Cardiac septum (tissue), 1 donor: ENCODE measurements at places on chromosomes 5 and 9. TPM values are rescaled to one million over a fixed set of nuclear protein-coding genes. Genes with fewer than 3 reads are reported as not detected.

- no peak for DNase-seq
Measured at GRCh38 chr5:36720688-36721087, 114.3 kb downstream of the SLC1A3 start.

- no peak for DNase-seq
Measured at GRCh38 chr5:139402561-139403158, 1.2 kb downstream of the SPATA24 start.

GRCh38 chr5:117454716-117455212, 880.1 kb upstream of the SEMA6A start:
- no peak for DNase-seq

- DNase-seq, result no peak
Measured at GRCh38 chr5:79491690-79492317, 22.1 kb downstream of the HOMER1 start.

DNA sequence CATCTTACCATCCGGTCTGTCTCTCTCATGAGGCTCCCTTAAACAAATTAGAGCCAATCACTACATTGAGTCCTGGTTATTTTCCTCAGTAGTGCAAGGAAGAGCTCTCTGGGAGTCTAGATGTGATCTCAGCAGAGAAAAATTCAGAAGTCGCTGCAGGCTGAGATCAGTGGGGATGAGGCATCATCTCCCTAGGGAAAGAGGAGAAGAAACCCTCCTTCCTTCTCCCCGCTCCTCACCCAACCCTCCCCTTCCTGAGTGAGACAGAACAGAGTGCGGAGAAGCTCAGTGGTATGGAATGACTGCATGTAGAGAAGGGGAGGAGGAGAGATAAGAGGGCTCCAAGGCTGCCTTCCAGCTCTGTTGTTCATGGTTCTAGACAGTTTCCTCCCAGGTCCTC, 80.5 kb downstream of the PAPPA start:
- DNase-seq, result no peak

DNA sequence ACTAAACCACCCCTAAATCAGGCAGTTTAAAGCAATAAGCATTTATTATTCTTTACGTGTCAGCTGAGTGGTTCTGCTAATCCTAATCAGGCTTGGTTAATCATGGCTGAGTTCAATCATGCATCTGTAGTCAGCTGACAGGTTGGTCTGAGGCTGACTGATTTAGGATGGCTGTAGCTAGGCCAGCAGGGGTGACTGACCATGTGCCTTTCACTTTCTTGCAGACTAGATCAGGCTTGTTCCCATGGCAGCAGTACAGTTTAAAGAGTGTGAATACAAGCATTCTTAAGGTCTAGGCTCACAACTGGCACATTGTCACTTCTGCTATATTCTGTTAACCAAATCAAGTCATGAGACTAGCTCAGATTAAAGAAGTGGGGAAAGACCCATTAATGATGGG, 16.1 kb upstream of the MPDZ start:
- no peak for DNase-seq

DNA sequence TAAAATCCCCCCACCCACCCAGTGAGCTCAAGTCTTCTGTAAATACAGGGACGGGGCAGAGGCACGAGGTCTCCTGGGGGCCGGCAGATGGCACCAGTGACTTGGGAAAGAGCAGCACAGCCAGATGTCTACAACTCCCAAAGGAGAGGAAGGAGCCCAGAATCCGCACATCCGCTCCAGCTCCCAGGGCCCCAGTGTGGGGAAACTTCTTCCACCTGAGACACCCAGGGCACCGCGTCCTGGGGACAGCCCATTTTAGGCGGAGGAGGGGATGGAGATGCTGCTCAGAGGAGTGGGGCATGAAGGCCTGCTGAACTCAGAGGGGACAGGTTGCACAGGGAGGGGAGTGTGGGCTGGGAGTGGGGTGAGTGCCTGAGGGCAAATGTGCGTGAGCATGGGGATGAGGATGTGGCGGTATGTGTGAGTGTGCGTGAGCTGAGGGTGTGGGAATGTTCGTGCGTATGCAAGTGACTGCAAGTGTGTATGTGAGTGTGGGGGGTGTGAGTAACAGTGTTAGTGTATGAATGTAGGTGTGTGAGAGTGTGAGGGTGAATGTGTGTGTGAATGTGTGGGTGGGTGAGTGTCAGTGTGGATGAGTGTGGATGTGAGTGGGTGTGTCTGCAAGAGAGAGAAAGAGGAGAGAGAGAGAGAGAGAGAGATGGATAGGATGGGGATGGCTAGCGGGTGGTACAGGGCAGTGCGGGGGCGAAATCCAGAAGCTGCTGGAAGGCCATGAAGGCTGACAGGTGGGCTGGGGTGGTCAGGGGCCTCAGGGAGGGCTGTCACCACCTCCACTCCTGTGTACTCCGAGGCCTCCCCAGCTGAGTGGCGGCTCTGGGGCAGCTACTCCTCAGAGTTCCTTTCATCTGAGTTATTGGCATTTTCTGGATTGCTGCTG, 63.5 kb downstream of the DUSP1 start:
- DNase-seq, result no peak

DNA sequence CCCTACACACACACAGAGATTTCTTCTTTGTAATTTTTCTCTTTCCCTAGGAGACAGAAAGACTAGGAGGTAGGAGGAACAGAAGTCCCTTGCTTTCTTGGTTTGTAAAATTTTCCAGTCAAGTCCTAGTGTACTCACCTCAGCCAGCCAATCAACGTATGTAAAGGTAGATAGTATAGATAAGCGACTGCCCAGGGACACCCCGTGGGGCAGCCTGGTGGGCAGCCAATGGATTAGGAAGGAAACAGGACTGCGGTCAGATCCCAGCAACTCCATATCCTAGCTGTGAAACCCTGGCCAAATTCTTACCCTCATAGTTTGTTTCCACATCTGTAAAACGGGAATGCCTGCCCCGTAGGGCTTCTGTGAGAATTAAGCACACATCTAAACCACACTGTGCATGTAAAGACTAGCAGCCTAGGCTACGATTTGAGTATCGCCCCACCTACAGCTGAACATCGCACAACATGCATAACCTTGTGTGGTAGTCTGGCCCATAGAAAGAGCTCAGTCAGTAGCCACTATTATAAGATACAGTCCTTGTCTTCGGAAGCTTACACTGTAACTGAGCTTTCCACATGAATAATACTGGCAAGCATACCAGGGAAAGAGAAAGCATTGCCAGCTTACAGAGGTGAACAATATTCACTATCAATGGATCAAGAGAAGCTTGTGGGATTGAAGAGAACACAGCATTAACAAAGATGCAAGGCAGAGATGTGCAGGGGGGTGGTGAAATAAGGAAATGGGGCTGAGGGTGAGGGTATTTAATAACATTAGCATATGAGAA, 353.4 kb upstream of the PANK3 start:
- DNase-seq, result no peak

DNA sequence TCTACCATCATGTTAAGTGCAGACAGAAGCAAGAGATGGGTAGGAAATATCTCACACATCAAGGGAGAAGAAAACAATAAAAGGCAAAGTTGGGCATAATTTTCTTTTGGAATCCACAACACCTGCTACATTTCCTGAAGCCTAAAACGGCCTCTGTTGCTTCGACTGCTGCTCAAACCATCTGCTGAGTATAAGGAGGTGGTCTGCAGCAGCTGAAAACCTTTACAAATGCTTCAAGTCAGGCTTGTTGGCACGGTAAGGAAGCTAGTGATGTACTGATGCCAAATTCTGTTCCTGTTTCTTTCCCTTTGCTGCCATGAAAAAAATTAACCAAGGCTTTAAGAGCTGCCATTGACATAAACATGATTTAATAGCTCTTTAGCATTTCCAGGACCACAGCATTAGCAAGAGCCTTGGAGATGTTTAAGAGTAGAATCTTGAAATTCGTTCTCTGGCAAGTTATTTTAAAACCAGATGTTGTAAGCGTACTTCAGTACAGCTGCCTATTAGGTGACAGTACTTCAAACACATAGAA, 75.6 kb downstream of the DMRTA1 start:
- no peak for DNase-seq

GRCh38 chr5:131148835-131149234, 16.2 kb downstream of the HINT1 start:
- no peak for DNase-seq

GRCh38 chr9:89497257-89497963, 503 bp downstream of the SEMA4D start:
- peak; percentile 74 for DNase-seq

DNA sequence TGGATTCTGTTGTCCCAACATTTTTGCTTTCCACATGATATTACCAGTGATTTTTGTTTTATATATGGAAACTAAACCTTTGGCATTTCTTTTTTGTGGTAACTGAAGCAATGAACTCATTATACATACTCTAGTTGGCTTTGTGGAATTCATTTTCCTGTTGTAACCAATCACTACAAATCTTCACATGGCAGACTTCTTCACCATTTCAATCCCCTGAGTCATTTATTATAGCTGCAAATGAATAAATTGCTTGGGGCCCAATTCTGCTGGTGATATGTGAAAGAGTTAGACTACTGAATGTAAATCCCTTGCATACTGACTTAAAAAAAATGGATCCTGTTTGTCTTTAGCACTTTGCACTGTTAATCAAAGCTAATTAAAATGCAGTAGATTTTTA, 1709.6 kb upstream of the WWC1 start:
- DNase-seq, result no peak

Gene OR1J2
- total RNA-seq, result not detected

Gene OR4F3
- not detected for total RNA-seq

Gene RANBP3L
- total RNA-seq, result 0.51 TPM

Gene CYFIP2
- 23.1 TPM for total RNA-seq

Gene C6
- 25.8 TPM for total RNA-seq

Gene PCDHGC5
- 6.1 TPM for total RNA-seq

Gene CCL21
- total RNA-seq, result 30.1 TPM

Gene ENTPD8
- not detected for total RNA-seq

Gene TEK
- total RNA-seq, result 21.0 TPM

Gene PCDHB8
- total RNA-seq, result 2.3 TPM

Gene GZMA
- total RNA-seq, result 0.65 TPM

Gene TNC
- 26.4 TPM for total RNA-seq
